ENCODE measurements at places on chromosomes 5 and 9. TPM values are rescaled to one million over a fixed set of nuclear protein-coding genes. Genes with fewer than 3 reads are reported as not detected.

GRCh38 chr9:95666096-95666784 lies 149.5 kb upstream of the PTCH1 start:
- H3K4me3 ChIP-seq, result no peak overlapping the region
- H3K27me3 ChIP-seq, result peaks cover 51% of the 10 kb centered on the region
- no peak overlapping the region for H3K27ac ChIP-seq
- no peak for DNase-seq
- no peaks in the 10 kb centered on the region for H3K36me3 ChIP-seq

GRCh38 chr5:135501965-135502364 lies 33.8 kb downstream of the NEUROG1 start:
- H3K36me3 ChIP-seq, result no peaks in the 10 kb centered on the region
- DNase-seq, result no peak

GRCh38 chr9:85900504-85901201 lies 40.3 kb upstream of the NAA35 start:
- H3K4me1 ChIP-seq, result peaks cover 6% of the 10 kb centered on the region
- no peaks in the 10 kb centered on the region for H3K27me3 ChIP-seq
- peak; percentile 25 for DNase-seq
- no peak overlapping the region for H3K27ac ChIP-seq

DNA sequence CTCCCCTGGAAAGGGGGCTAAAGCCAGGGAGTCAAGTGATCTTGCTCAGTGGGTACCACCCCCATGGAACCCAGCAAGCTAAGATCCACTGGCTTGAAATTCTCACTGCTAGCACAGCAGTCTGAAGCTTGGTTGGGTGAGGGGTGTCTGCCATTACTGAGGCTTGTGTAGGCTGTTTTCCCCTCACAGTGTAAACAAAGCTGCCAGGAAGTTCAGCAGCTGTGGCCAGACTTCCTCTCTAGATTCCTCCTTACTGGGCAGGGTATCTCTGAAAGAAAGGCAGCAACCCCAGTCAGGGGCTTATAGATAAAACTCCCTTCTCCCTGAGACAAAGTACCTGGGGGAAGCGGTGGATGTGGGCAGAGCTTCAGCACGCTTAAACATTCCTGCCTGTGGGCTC lies 17.1 kb upstream of the EPB41L4A start:
- no peak overlapping the region for H3K27ac ChIP-seq
- no peaks in the 10 kb centered on the region for H3K27me3 ChIP-seq
- no peak overlapping the region for H3K4me3 ChIP-seq
- no peak for DNase-seq

DNA sequence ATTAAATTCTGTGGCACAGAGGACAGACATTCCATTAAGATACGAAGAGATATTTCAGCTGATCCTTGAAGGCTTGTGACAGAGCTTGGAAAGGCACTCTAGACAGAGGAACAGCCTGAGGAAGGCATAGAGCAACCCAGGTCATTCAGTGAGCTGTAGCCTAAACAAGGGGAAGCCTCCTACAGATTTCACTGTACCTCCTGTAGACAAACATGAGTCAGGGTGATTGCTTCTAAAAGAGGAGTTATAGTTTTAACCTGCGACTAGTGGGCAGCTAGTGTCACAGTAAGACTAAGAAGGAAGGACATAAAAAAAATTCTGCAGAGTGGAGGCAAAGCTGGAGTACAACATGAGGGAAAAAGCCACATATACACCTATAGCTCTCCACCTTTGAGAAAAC lies 43.5 kb upstream of the ANKDD1B start:
- peaks cover 30% of the 10 kb centered on the region for H3K4me1 ChIP-seq
- H3K36me3 ChIP-seq, result peaks cover 15% of the 10 kb centered on the region
- peak; percentile 21 for DNase-seq

- no peaks in the 10 kb centered on the region for H3K36me3 ChIP-seq
- H3K4me1 ChIP-seq, result no peaks in the 10 kb centered on the region
- peaks cover 13% of the 10 kb centered on the region for H3K27me3 ChIP-seq
- no peak for DNase-seq
- H3K4me3 ChIP-seq, result no peak overlapping the region
- no peak overlapping the region for H3K27ac ChIP-seq
Measured at GRCh38 chr5:56481428-56482357, 248.6 kb upstream of the ANKRD55 start.

Gene PCDHGC5
- not detected for total RNA-seq

GRCh38 chr9:122141671-122142070 lies 17.9 kb downstream of the NDUFA8 start:
- 0 out of 3 replicates have a peak, but pooled peaks cover 2% of the 10 kb centered on the region for H3K27me3 ChIP-seq
- peaks cover 3% of the 10 kb centered on the region for H3K4me1 ChIP-seq
- DNase-seq, result no peak

Gene ANKRD55
- 3.6 TPM for total RNA-seq

Gene PCDHB5
- total RNA-seq, result not detected

Gene C5orf63
- total RNA-seq, result 6.6 TPM

- no peaks in the 10 kb centered on the region for H3K36me3 ChIP-seq
- H3K27me3 ChIP-seq, result no peaks in the 10 kb centered on the region
- H3K27ac ChIP-seq, result peak overlapping the region; percentile 80
- peak; percentile 41 for DNase-seq
- H3K4me3 ChIP-seq, result peak overlapping the region; percentile 43
Measured at GRCh38 chr5:42992088-42992879, 47.8 kb downstream of the ANXA2R start.

DNA sequence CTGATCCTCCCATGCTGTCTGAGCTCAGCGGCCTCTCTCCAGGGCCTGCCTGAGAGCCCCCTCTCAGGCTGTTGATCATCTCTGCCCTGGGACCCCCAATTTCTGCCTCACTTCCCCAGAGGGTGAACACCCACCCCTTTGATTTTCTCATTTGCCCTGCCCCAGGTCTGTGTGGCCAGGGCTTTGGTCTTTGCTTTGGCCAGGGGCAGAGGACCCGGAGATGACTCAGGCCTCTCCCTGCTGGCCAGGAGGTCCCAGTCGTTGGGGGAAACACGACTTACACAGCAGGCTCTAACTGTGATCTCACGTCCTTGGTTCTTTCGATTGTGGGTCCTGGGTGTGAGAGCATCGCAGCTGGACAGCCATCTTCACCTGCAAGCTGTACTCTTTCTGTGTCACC lies 1.1 kb upstream of the ADAMTS2 start:
- H3K4me3 ChIP-seq, result no peak overlapping the region
- peaks cover 20% of the 10 kb centered on the region for H3K27me3 ChIP-seq
- H3K27ac ChIP-seq, result no peak overlapping the region
- no peak for DNase-seq
- H3K4me1 ChIP-seq, result peaks cover 19% of the 10 kb centered on the region
- H3K36me3 ChIP-seq, result no peaks in the 10 kb centered on the region

DNA sequence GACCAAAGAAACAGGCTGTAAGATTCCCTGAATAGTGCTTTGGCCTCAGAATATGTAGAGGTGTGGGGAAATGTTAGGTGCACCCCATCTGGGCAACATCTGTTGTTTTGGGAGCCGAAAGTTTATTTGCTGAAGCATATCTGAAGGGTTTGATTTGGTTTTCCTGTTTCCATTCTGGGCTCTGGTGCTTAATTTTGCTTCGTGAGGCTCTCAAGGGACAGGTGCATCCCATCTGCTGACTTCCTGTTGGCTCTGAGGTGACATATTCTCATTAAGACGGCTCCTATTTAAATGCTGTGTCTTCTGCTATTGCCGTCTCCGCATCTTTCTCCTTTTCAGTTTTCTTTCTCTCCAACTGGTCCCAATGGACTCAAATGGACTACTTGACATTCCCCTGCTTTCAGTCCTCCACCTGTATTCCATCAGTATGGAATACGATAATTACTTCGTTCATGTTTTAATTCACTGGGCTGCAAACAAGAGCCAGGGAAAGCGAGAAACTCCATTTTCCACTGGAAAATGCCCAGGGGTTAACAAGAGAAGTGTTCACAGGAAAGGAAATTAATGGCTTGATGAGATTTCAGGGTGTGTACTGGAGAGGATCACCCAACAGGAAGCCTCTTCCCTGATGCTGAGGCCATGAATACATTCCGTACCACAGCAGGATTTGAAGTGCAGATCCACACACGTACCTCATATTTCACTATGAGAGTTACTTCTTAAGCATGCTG lies 104.0 kb downstream of the MTX3 start:
- H3K4me3 ChIP-seq, result no peak overlapping the region
- DNase-seq, result no peak
- no peaks in the 10 kb centered on the region for H3K36me3 ChIP-seq
- H3K27ac ChIP-seq, result no peak overlapping the region

DNA sequence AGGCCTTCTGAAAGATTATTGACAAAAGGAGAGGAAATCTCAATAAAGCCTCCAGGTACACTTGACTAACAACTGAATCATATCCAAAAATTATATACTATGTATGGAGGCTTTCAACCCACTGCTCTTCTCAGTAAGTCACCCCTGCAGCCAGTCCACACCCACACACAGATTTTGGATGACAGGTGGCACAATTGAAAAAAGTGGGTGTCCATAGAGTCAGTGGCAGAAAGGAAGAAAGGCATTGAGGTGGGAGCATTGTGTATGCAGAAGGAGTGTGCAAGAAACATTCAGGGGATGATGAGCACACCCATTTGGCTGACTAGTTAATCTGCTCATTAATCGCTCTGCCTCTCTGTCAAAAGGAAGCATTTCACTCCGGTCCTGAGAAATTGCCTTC lies 150.6 kb upstream of the IL12B start:
- no peak overlapping the region for H3K27ac ChIP-seq
- no peaks in the 10 kb centered on the region for H3K27me3 ChIP-seq
- no peaks in the 10 kb centered on the region for H3K4me1 ChIP-seq
- no peak for DNase-seq

GRCh38 chr5:37645707-37646106 lies 194.1 kb downstream of the GDNF start:
- H3K4me1 ChIP-seq, result no peaks in the 10 kb centered on the region
- no peak overlapping the region for H3K4me3 ChIP-seq
- DNase-seq, result no peak
- H3K36me3 ChIP-seq, result no peaks in the 10 kb centered on the region
- no peak overlapping the region for H3K27ac ChIP-seq

- no peaks in the 10 kb centered on the region for H3K4me1 ChIP-seq
- no peaks in the 10 kb centered on the region for H3K36me3 ChIP-seq
- no peaks in the 10 kb centered on the region for H3K27me3 ChIP-seq
- H3K27ac ChIP-seq, result no peak overlapping the region
- no peak for DNase-seq
- no peak overlapping the region for H3K4me3 ChIP-seq
Measured at GRCh38 chr5:61048534-61048933, 103.5 kb downstream of the NDUFAF2 start.

Gene FABP6
- total RNA-seq, result not detected

- H3K4me3 ChIP-seq, result no peak overlapping the region
- H3K27me3 ChIP-seq, result no peaks in the 10 kb centered on the region
- H3K27ac ChIP-seq, result no peak overlapping the region
- DNase-seq, result no peak
- H3K36me3 ChIP-seq, result peaks cover 68% of the 10 kb centered on the region
Measured at GRCh38 chr5:179879003-179879689, 20.5 kb upstream of the MRNIP start.

- no peak overlapping the region for H3K27ac ChIP-seq
- peaks cover 58% of the 10 kb centered on the region for H3K4me1 ChIP-seq
- peaks cover 63% of the 10 kb centered on the region for H3K27me3 ChIP-seq
- no peaks in the 10 kb centered on the region for H3K36me3 ChIP-seq
- no peak for DNase-seq
Measured at GRCh38 chr9:136197084-136197875, 7.6 kb downstream of the LHX3 start.

DNA sequence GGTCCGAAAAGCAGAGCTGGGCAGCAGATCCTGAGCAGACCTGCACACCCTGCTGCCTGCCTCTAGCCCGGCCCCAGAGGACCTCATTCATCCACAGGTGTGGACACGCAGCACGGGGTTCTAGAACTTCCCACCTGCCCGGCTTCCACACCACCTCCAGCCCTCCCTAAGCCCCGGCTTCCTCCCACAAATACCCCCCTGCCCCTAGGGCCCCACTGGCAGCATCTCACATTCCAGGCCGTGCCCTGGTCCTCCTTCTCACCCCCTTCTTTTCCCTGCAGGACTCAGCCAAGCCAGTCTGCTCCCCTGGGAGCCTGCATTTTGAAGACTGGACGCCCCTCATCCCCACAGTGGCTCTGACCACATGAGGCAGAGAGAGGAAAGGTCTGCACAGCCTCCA lies 138.9 kb downstream of the ADAMTS2 start:
- no peak overlapping the region for H3K27ac ChIP-seq
- H3K4me3 ChIP-seq, result no peak overlapping the region
- DNase-seq, result no peak

DNA sequence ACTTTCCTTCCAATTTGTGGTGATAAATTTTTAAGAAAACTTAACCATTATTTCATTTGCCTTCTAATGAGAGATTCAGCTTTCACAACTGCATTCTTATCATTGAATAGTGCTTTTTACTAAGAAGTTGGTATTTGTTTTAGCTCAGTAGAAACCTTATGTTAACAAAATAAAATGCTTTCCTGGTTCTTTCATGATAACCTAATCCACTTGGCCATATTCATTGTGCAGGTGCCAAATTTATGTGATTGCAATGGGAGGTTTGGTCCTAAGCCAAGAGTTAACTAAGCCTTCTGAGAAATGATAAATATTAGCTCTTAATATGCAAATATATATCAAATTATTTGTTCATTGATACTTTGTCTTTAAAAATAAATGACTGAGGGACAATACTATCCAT lies 141.1 kb upstream of the TLE4 start:
- no peak overlapping the region for H3K27ac ChIP-seq
- DNase-seq, result no peak
- no peaks in the 10 kb centered on the region for H3K36me3 ChIP-seq

DNA sequence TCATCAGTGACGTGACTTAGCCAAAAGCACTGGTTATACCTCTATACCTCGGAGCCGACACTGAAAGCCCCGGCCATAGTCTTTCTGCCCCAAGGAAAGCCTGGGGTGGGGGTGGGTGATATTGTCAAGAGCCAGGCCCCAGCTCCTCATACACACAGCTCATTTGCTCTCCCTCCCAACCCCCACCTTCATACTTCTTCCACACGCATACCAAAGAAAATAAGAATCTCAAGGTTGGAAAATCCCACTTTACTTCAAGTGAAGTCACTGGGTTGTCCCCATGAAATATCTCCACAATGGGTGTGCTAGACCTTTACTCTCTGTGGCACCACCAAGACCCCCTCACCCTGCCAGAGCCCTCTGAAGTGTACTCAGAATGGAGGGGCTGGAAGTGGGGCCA lies 27.1 kb upstream of the MGAT1 start:
- H3K27me3 ChIP-seq, result no peaks in the 10 kb centered on the region
- no peak overlapping the region for H3K27ac ChIP-seq
- peaks cover 13% of the 10 kb centered on the region for H3K36me3 ChIP-seq
- DNase-seq, result no peak
- no peak overlapping the region for H3K4me3 ChIP-seq
- peaks cover 28% of the 10 kb centered on the region for H3K4me1 ChIP-seq

Gene LCN1
- not detected for total RNA-seq
